ENCODE measurements at places on chromosomes 3 and 15. TPM values are rescaled to one million over a fixed set of nuclear protein-coding genes. Genes with fewer than 3 reads are reported as not detected.

The ADAMTS17 gene
- total RNA-seq, result 0.18 TPM

The SQOR gene
- 83.2 TPM for total RNA-seq

The CCR8 gene
- not detected for total RNA-seq

The RTP3 gene
- not detected for total RNA-seq

The INSYN1 gene
- total RNA-seq, result 2.2 TPM

The WDR82 gene
- 45.4 TPM for total RNA-seq

The BFSP2 gene
- total RNA-seq, result not detected

The TPRA1 gene
- total RNA-seq, result 46.2 TPM

The C3orf22 gene
- not detected for total RNA-seq

The RGMA gene
- total RNA-seq, result 0.22 TPM

The HRH1 gene
- total RNA-seq, result 7.8 TPM

The RETNLB gene
- total RNA-seq, result not detected

The KLHL40 gene
- not detected for total RNA-seq
